Regular cardiac myocyte (primary cell): ENCODE measurements at places on chromosomes 7 and 10. TPM values are rescaled to one million over a fixed set of nuclear protein-coding genes. Genes with fewer than 3 reads are reported as not detected.

The EVX1 gene
- total RNA-seq, result not detected in 2 replicates

The GDF10 gene
- total RNA-seq, result 0.19 and 2.0 TPM in 2 replicates

The FXYD4 gene
- not detected in 2 replicates for total RNA-seq

The SFRP5 gene
- total RNA-seq, result not detected in 2 replicates

The CC2D2B gene
- under 0.01 and 0.19 TPM in 2 replicates for total RNA-seq

The CEP55 gene
- total RNA-seq, result 8.7 and 74.0 TPM in 2 replicates

The SVOPL gene
- total RNA-seq, result not detected in 2 replicates

The PRKG1 gene
- total RNA-seq, result 17.8 and 48.5 TPM in 2 replicates

The VAX1 gene
- not detected in 2 replicates for total RNA-seq

The INSYN2A gene
- under 0.01 TPM in 2 replicates for total RNA-seq

The BTBD16 gene
- total RNA-seq, result under 0.01 TPM in 1 of 2 replicates, not detected in the other

The GARS1 gene
- 155 and 176 TPM in 2 replicates for total RNA-seq

The CACNA2D1 gene
- total RNA-seq, result 263 and 525 TPM in 2 replicates

The ERVW-1 gene
- total RNA-seq, result not detected in 2 replicates

The OR2A1 gene
- total RNA-seq, result under 0.01 TPM in 1 of 2 replicates, not detected in the other

The PLAC9 gene
- total RNA-seq, result 12.8 and 19.4 TPM in 2 replicates

The GRM8 gene
- total RNA-seq, result under 0.01 TPM in 1 of 2 replicates, not detected in the other

The INHBA gene
- total RNA-seq, result 47.5 and 83.4 TPM in 2 replicates

The PIK3CG gene
- 0.19 and 1.1 TPM in 2 replicates for total RNA-seq

The TBX20 gene
- 9.0 and 11.5 TPM in 2 replicates for total RNA-seq

The HOXA10 gene
- not detected in 2 replicates for total RNA-seq

The NXPH1 gene
- total RNA-seq, result not detected in 2 replicates

The GBX1 gene
- total RNA-seq, result not detected in 2 replicates
